ENCODE measurements at places on chromosomes 3 and 15. TPM values are rescaled to one million over a fixed set of nuclear protein-coding genes. Genes with fewer than 3 reads are reported as not detected.

ALPK3 gene
- 1.6 TPM for total RNA-seq

PAK6 gene
- total RNA-seq: 16.0 TPM

CISH gene
- 0.63 TPM for total RNA-seq

AMIGO3 gene
- 1.3 TPM for total RNA-seq

TEX55 gene
- not detected for total RNA-seq

TM4SF4 gene
- not detected for total RNA-seq

SEMA7A gene
- 59.2 TPM for total RNA-seq

ZBTB47 gene
- 24.4 TPM for total RNA-seq

MEX3B gene
- 82.0 TPM for total RNA-seq

GPR62 gene
- total RNA-seq: 0.31 TPM

LRRIQ4 gene
- 0.63 TPM for total RNA-seq

CCDC39 gene
- 0.63 TPM for total RNA-seq

AGTR1 gene
- 0.31 TPM for total RNA-seq

SLC15A2 gene
- 9.4 TPM for total RNA-seq

NUSAP1 gene
- total RNA-seq: 34.4 TPM

CFAP100 gene
- total RNA-seq: 5.9 TPM

PP2D1 gene
- not detected for total RNA-seq

PBRM1 gene
- 279 TPM for total RNA-seq

VEPH1 gene
- total RNA-seq: 15.7 TPM

C3orf85 gene
- not detected for total RNA-seq

ZNF35 gene
- 42.3 TPM for total RNA-seq

All from parietal lobe (tissue), 2 donors.